ENCODE measurements at places on chromosomes 3 and 15. TPM values are rescaled to one million over a fixed set of nuclear protein-coding genes. Genes with fewer than 3 reads are reported as not detected.

- no peak for DNase-seq
These were observed 271.8 kb downstream of the MECOM start for GRCh38 chr3:169391672-169392071.

GRCh38 chr3:42490243-42490642, 12.2 kb upstream of the VIPR1 start:
- DNase-seq, result no peak

DNA sequence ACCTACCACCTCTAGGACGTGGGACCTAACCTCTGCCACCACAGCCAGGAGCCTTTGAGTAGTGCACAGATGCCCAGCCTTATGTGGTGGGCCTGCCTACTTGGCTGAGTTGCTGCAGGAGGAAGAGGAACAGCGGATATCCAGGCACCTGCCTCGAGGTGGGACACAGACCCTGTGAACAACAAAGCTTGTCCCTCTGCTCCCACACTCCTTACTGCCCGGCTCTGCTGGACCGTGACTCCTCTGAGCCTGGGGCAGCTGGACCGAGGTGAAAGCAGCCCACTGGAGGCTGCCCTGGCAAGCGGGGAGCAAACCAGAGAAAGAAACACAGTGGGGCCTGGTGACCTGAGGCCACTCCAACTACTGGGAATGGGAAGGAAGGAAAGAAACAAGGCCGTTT, 97.8 kb downstream of the SEC22A start:
- DNase-seq, result no peak

DNA sequence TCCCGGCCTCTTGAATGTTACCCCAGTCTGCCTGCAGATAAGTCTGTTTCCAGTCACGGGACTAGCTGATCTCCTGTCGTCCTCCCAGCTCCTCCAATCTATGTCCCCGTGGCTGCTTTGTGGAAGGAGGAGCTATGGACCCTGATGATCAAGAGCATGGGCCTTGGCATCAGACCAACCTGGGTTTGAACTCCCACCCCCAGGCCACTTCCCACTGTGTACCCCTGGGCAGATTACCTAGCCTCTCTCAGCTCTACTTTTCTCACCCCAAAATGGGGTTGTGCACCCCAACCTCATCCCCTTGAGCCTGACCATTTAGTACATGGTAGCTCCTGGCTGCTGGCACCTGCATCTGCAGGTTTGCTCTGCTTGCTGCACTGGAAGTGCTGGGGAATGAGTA, 55.8 kb downstream of the GASK1A start:
- no peak for DNase-seq

DNA sequence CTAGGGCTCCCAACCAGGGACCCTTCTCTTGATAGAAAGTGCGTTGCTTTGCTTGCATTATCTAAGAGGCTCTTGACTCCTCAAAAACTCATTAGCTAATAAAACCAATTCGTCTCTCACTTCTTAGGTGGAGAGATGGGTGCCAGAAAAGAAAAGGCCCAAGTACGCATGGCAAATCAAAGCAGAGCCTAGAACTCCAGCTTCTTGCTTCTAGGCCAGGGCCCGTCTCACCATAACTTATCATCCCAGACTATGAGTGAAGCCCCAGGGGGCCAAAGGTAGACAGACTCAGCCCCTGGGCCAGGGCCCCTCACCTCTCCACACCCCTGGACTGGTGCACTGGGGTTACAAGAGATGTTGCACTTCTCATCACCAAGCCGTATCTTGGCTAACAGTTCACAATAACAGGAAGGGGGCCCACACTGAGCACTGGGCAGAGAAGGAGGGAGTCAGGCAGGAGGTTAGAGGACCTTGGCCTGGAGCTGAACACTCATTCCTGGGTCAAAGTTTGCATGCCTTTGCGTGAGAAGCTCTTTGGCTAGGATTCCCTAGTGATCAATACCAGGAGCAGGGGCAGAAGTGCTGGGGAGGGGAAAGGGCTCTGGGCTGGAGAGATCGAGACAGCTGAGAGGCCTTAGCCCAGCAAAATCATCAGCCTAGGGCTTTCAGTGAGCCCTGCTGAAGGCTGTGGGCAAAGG, 5.4 kb upstream of the CYP1A1 start:
- no peak for DNase-seq

GRCh38 chr15:55859681-55860080, 116.7 kb upstream of the PRTG start:
- DNase-seq, result no peak

DNA sequence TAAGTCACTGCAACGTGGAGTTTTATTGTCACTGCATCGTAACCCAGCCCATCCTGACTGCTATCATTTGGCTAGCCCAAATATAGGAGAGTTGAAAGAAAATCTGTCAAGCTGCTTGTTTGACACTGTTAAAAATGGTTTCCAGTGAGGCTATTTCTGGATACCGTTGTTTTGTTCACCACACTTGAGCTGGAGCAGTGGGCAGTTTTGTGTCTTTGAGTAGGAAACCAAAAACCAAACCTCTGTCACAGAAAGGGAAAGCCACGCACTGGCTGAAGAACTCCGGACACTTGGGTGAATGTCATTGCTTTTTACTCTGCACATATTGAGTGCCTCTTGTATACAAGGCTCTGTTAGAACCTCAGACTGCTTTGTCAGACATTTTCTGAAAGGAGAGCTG, 446.4 kb upstream of the CFAP20DC start:
- DNase-seq, result no peak

- no peak for DNase-seq
These were observed 10.6 kb downstream of the TMEM158 start for GRCh38 chr3:45215466-45215865.

GRCh38 chr3:167973046-167973445, 122.7 kb downstream of the GOLIM4 start:
- no peak for DNase-seq

DNA sequence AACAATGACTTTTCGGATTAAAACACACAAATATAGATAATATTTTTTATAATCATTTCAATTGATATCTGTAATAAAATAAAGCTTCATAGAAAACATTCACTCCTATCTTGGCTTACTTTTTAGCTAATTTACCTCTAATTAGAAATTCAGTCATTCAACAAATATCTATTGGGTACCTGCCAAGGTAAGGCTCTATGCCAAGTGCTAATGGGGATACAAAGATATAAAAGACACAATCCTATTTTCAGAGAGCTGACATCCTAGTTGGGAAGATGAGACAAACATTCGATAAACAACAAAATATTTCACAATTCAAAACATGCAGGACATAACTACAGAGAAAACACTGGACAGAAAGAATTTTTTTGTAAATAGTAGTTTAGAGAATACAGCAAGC, 63.3 kb downstream of the ULK4 start:
- DNase-seq, result no peak

DNA sequence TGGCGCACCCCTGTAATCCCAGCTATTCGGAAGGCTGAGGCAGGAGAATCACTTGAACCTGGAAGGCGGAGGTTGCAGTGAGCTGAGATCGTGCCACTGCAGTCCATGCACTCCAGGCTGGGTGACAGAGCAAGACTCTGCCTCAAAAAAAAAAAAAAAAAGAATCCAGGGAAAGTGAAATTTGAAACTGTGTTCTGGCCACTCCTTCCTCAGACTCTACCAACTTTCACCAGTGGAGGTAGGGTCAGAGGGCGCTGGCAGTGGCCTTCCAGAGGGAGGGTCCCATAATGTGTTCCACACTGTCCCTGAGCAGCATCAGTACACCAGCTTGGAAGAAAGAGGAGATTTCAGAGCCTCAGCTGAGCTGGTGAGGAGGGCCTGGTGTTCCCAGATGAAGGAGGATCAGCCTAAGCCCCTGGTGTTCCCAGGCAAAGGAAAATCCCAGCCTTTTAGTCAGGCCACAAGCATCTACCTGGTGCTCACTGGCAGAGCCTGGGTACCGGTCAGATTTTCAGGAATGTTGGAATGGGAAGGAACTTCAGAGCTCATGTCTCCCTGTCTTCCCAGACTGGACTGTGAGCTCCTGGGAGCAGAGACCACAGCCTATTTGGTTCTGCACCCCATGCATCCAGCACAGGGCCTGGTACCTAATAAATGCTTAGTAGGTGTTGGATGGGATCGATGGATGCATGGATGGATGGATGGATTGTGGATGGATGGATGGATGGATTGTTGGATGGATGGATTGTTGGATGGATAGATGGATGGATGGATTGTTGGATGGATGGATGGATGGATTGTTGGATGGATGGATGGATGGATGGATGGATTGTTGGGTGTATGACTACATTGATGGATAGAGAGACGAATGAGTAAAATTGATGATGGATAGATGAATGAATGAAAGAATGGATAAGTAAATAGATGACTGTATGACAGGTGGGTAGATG, 117.9 kb downstream of the CORO2B start:
- no peak for DNase-seq

- no peak for DNase-seq
These were observed 4.6 kb upstream of the AMOTL2 start for GRCh38 chr3:134378818-134379217.

DNA sequence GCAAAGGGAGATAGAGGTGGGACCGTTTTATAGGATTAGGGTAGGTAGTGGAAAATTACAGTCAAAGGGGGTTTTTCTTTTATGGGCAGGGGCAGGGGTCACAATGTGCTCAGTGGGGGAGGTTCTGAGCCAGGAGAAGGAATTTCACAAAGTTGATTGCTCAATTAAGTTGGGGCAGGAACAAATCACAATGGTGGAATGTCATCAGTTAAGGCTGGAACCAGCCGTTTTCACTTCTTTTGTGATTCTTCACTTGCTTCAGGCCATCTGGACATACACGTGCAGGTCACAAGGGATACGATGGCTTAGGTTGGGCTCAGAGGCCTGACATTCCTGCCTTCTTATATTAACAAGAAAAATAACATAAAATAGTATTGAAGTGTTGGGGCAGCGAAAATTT, 453.8 kb downstream of the VGLL3 start:
- no peak for DNase-seq

DNA sequence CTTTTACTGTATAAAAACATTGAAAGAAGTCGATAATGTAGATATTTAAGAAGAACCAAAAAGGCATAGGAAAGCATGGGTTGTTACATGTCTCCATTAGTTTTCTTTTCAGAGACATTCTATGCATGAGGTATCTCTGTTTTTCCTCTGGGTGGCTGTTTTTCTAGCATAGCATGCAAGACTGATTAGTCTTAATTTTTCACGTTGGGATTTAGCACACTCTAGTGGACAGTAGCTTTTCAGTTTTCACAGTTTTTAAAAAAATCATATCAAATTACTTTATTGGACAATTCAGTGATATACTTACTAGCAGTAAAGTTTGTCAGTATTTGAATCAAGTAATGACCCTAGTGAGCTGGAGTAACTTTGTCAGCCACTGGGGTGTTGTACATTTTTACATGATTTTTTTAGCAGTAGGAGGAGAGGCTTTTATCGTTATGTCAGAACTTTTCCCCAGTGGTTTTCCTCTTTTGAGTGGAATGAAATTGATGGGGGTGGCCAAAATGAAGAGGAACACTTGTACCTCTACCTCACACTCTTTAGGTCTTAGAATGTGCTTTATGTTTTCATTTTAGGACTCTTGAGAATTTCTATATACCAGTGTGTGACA, 57.2 kb downstream of the SEC22A start:
- no peak for DNase-seq

GRCh38 chr15:28943611-28944230, 57.9 kb downstream of the APBA2 start:
- DNase-seq, result no peak

Gene CHRM5
- not detected for total RNA-seq

Gene PP2D1
- total RNA-seq, result not detected

Gene SPATA12
- total RNA-seq, result 0.17 TPM

Measured in left lung (tissue), 14 donors.